Esophagus muscularis mucosa (tissue), 4 donors: ENCODE measurements at places on chromosomes 1 and 21. TPM values are rescaled to one million over a fixed set of nuclear protein-coding genes. Genes with fewer than 3 reads are reported as not detected.

LIPI gene
- not detected for total RNA-seq

KLHDC9 gene
- 7.9 TPM for total RNA-seq

FAM3B gene
- total RNA-seq, result not detected

CHI3L2 gene
- total RNA-seq, result not detected

ZNF648 gene
- not detected for total RNA-seq
